Cardiac muscle cell (in vitro differentiated cells and primary cell): ENCODE measurements at places on chromosomes 1 and 21. TPM values are rescaled to one million over a fixed set of nuclear protein-coding genes. Genes with fewer than 3 reads are reported as not detected.

FAM89A gene
- 24.1 and 24.7 TPM in 2 replicates for polyA plus RNA-seq

LEFTY1 gene
- 0.25 TPM in 1 of 2 replicates, not detected in the other for polyA plus RNA-seq

GBP4 gene
- 1.0 and 2.6 TPM in 2 replicates for polyA plus RNA-seq

GALE gene
- polyA plus RNA-seq: 38.7 and 65.7 TPM in 2 replicates

LCE6A gene
- polyA plus RNA-seq: not detected in 2 replicates

FCGR3B gene
- not detected in 2 replicates for polyA plus RNA-seq

IFI44 gene
- polyA plus RNA-seq: not detected in 2 replicates

AKR7A2 gene
- 157 and 168 TPM in 2 replicates for polyA plus RNA-seq
